ENCODE measurements at places on chromosomes 11 and 22.

DNA sequence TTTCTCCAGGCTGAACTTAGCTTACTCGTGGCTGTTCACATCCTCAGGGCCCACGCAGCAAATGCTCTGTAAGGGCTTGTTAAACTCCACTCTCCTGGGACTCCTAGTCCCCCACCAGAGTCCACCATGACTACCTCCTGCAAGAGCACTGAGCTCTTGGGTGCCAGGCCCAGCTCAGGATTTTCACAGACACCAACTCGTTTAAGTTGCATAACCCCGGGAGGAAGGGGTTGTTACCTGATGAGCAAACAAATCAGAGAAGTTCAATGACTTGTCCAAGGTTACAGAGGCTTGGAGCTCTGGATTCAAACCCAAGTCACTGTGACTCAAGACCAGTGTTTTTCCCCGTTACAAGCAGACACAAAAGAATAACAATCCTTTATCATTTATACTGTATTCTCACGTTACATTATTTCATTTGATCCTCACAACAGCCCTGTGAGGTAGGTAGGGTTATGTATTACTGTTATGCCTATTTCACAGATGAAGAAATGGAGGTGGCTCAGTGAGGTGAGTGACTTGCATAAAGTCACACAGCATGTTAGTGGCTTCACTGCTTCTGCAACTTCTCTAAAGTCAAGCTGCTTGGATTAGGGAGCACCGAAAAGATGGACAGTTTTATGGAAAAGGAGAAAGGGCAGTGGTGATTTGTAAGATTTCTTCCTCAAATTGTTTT lies 17.4 kb downstream of the KCTD21 start:
- DNase-seq, result no peak

- no peak for DNase-seq
These were observed 904.5 kb downstream of the DLG2 start for GRCh38 chr11:84722583-84723108.

DNA sequence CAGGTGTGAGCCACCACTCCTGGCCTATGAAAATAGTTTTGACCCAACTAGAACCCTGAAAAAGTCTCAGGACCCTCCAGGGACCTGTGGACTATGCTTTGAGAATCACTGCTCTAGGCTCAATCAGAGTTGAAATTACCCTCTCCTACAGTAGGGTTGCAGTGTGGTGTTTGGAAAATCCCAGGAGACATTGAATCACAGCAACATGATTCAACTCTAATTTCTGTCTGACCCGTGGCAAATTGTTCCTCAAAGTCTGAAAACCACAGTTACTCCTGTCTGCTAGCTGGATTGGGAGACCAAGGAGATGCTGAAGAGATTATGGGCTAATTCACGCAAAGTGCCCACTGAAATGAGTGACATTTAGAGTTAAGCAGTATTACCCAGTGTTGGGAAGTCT lies 5.4 kb upstream of the MTMR3 start:
- peak; percentile 10 for DNase-seq

DNA sequence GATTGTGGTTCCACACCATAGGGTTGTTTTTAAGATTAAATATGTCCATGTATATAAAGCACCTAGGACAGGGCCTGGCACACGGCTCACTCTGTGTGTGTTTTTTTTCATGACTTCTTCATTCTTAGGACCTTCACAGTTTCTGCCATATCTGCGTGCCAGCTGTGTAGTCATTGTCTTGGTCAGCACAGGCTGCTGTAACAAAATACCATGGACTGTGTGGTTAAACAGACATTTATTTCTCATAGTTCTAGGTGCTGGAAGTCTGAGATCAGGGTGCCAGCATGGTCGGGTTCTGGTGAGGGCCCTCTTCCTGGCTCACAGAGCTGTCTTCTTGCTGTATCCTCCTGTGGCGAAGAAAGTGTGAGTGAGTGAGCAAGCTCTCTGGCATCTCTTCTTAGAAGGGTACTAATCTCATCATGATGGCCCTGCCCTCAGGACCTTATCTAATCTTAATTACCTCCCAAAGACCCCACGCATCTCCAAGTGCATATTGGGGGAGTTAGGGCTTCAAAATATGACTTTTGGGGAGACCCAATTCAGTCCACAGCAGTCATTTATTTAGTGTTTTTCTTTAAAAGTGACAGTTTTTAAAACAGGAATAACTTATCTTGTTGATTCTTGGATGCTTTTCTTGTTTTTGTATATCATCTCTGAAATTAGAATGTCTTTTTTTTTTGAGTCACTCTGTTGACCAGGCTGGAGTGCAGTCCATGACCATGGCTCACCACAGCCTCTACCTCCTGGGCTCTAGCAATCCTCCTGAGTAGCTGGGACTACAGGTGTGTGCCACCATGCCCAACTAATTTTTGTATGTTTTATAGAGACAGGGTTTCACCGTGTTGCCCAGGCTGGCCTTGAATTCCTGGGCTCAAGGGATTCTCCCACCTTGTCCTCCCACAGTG lies 70.9 kb downstream of the ZNRF3 start:
- DNase-seq, result no peak

DNA sequence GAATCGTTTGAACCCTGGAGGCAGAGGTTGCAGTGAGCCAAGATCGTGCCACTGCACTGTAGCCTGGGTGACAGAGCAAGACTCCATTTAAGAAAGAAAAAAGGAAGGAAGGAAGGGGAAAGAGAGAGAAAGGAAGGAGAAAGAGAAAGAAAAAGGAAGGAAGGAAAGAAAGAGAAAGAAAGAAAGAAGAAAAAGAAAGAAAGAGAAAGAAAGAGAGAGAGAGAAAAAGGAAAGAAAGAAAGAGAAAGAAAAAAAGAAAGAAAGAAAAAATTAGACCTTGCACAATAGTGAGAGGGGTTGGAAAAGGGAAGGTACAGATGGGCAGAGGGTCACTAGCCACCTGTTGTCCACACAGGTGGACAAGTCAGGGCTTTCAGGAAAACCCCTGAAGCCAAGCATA lies 57.6 kb upstream of the RTL6 start:
- DNase-seq, result no peak

- DNase-seq, result no peak
These were observed 774 bp downstream of the APOBEC3D start for GRCh38 chr22:39021552-39022250.
